SK-N-DZ (cell line): ENCODE measurements at places on chromosomes 6 and 20.
A peak's percentile ranks its signal among the peaks of the same experiment; 100 is the strongest.

DNA sequence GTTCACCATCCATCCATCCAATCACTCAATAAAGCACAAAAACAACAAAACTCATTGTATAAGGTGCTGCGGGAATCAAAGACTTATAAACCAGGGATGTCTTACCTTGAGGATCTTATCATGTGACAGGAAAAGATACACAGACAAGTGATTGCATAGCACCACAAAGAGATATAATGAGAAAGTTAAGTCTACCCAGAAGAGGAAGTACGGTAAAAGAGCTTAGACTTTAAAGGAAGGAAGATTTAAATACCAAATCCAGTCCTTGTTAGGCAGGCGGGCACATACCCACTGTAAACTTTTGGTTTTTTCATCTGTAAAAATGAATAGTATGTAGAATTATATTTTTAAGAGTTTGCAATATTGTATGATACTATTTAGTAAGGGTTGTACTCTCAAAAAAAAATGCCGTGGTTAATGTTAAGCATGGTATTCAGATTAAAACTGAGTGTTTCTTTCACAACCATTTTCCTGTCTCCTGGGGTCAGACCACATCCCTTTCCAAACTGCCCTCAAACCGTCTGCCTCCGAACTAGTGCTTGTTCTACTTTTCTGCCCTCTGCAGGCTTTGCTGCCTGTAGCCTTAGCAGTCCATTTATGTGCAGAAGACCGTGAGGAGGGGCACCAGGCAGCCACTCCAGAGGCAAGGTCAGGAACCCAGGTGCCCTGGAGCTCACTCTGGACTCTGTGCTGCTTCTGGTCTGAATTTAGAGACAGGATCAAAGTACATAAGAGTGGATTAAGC, 179.5 kb upstream of the SYNDIG1 start:
- DNase-seq = no peak

DNA sequence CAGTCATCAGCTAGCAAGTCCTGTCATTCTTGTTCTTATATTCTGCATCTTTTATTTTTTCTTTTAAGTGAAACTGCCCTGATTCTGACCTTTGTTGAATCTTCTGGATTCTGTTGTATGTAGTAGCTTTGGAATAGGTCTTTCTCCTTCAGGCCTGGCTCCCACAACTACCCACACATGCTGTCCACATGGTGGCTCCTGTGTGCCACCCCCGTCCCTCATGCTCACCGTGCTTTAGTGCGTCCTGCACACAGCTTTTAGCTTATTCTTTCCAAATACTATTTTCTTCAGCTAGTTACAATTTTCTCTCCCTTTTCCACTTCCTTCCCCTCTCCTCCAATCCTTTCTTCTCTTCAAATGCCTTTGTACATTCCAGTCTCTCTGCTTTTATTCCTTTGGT, 61.8 kb downstream of the CTNNBL1 start:
- peak; percentile 27 for DNase-seq

- no peak for DNase-seq
These were observed 6.6 kb downstream of the ARHGAP40 start for GRCh38 chr20:38608188-38608587.

- DNase-seq = no peak
These were observed 34.0 kb downstream of the VEGFA start for GRCh38 chr6:43803783-43804549.

GRCh38 chr20:32479012-32479411, 106.1 kb downstream of the NOL4L start:
- DNase-seq = no peak

GRCh38 chr6:26533532-26533931, 4.6 kb upstream of the HMGN4 start:
- DNase-seq = no peak

DNA sequence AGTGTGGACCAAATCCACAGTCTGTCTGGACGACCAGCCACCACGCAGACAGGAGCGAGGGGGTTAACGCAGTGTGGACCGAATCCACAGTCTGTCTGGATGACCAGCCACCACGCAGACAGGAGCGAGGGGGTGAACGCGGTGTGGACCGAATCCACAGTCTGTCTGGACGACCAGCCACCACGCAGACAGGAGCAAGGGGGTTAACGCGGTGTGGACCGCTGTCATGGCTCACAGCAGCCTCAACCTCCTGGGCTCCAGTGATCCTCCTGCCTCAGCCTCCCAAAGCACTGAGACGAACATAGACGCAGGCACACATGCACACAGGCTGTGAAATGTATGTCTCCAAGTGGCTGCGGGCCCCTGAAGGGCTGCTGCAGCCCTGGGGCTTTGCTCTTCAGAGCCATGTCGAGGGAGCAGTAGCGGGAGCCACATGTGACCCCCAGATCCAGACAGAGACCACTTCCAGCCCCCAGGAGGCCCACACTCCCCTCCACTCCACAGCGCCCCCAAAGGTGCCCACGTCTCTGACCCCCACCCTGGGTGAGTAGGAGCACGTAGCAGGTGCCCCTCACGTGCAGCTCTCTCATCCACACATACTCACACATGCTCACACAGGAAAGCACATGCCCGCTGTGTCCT, 98.1 kb downstream of the YTHDF1 start:
- DNase-seq = no peak

- DNase-seq = no peak
These were observed 28.1 kb upstream of the PAQR8 start for GRCh38 chr6:52333840-52334200.

GRCh38 chr6:135581211-135581610, 83.7 kb upstream of the AHI1 start:
- no peak for DNase-seq

- no peak for DNase-seq
These were observed 70.2 kb upstream of the ENPP5 start for GRCh38 chr6:46240866-46241565.

DNA sequence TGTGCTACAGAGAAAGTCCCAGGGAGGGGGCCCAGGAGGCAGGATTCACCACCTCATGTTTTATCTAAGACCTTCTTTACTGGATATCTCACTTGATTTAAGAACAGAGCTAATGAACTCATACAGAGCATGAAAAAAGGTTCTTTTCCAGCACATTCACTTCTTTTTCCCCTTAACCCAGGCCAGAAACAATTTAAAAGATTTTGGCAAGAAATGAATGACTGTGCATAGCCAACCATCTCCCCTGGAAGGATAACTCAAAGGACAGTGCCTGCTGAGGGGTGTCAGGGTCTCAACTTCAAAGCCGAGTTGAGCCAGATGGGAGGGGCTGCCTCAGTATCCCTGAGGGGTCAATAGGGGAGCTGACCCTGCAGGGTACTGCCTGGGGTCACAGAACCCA, 253.4 kb downstream of the SOD2 start:
- DNase-seq = no peak

GRCh38 chr20:53707371-53708055, 113.9 kb upstream of the ZNF217 start:
- DNase-seq = no peak

DNA sequence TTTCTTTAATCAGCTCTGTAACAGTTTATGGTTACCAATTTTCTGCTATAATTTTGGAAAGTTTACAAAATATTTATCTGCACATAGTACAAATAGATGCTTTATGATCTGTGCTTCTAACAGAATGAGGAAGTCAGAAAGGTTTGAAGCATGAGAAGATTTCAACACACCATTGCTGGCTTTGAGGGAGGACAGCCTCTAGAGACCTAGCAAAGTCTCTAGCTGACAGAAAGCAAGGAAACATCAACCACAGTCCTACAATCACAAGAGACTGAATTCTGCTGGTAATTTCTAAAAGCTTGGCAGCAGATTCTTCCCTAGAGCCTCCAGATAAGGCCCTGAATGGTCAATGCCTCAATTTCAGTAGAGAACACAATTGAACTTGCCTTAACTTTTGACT, 750.8 kb upstream of the SLC35B3 start:
- DNase-seq = no peak

DNA sequence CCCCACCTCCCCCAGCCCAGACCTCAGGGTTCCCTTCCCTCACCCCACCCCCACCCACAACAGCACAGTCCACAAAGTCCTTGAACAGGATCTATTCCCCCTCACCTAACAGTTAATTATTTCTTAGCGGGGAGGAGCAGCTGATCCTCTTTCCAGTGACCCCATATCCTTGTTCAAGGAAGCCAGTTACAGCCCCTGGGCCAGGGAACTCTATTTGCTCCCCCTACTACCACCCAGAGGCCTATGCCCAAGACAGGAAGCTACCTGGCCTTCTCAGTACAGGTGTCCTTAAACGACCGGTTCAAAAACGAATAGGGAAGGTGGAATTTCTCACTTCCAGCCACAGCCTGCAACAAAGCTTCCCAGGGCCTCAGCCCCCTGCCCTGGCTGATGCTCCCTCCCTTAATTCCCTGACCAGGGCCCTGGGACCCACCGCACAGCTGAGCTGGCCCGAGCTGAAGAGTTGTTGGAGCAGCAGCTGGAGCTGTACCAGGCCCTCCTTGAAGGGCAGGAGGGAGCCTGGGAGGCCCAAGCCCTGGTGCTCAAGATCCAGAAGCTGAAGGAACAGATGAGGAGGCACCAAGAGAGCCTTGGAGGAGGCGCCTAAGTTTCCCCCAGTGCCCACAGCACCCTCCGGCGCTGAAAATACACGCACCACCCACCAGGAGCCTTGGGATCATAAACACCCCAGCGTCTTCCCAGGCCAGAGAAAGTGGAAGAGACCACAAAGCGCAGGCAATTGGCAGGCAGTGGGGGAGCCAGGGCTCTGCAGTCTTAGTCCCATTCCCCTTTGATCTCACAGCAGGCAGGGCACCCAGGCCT, 778 bp downstream of the MCCD1 start:
- no peak for DNase-seq

DNA sequence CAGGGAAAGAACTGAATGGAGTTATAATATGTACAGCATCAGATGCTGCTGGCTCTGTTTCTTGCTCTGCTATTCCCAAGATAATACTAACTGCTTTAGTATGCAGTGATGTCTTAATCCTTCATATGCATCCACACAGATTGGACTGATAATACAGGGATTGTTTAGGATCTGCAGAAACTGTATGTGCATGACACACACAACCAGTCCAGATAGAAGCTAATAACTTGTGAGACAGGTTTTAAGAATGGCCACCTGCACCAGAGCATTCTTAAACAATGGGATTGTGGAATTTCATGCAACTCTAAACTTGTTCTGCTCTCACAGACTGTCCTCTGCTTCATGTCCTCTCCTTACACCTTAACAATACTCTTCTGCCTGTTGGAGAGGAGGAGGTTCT, 90.9 kb downstream of the SPTLC3 start:
- DNase-seq = no peak

DNA sequence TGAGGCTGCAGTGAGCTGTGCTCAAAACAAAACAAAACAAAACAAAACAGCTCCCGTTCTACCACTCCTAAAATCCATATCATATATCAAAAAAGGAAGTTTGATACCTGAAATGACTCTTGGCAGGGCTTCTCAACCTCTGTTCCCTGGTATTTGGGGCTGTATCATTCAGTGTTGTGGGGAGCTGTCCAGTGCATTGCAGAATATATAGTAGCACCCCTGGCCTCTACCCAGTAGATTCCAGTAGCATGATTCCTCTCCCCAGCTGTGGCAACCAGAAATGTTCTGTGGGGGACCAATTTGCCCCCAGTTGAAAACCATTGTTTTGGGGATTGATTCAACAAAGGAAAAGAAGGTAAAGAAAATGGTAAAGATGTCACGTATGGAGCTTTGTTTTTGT, 238.9 kb downstream of the PRL start:
- no peak for DNase-seq

DNA sequence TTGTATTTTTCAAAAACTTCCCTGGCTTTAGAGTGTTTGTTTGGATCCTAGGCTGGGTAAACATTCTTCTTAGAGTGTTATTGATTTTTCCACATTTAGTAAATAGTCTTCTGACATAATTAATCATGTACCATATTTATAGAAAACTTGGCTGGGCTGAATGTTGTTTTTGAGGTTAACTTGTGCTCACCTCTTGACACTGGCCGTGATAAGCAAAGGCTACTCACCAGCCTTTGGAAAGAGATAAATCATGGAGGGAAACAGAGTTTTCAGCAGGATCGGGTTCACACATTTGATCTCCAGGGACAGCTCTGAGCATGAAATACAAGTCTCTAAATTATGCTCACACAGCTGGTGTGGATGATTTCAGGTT, 6.2 kb upstream of the CD93 start:
- no peak for DNase-seq

DNA sequence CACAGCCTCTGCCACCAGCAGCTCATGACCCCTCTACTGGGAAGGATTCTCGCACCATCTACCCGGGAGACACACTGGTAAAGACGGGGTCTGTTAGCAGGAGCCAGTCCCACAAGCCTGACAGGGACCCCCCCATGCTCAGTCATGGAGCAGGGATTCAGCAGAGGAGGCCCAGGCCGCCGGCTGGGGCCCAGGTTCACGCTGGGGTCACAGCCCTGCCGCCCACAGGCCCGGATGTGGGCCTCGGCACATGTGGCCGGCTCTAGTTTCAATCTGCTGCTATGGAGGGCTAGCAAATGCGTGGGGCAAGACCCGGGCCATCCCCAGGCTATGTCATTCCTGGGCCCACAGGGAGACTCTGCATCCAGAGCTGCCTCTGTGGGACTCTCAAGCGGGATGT, 25.1 kb downstream of the PXDC1 start:
- DNase-seq = no peak

- no peak for DNase-seq
These were observed 10.6 kb upstream of the SASH1 start for GRCh38 chr6:148332088-148332487.

GRCh38 chr6:105867277-105867676, 218.9 kb upstream of the PRDM1 start:
- DNase-seq = no peak

DNA sequence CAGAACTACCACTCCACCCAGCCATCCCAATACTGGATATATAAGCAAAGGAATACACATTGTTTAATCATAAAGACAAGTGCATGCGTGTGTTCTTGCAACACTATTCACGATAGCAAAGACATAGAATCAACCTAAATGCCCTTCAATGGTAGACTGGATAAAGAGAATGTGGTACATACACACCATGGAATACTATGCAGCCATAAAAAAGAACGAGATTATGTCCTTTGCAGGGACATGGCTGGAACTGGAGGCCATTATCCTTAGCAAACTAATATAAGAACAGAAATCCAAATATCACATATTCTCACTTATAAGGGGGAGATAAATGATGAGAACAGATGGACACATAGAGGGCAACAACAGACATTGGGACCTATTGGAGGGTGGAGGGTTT, 156.6 kb downstream of the LRRC1 start:
- no peak for DNase-seq

- DNase-seq = peak; percentile 41
These were observed 1.0 kb downstream of the IGF2R start for GRCh38 chr6:159969921-159970320.

- DNase-seq = no peak
These were observed 174.9 kb downstream of the CD109 start for GRCh38 chr6:73870907-73871306.

- DNase-seq = no peak
These were observed 29.9 kb upstream of the BACH2 start for GRCh38 chr6:90326404-90327057.

GRCh38 chr6:150734235-150734634, 131.3 kb upstream of the MTHFD1L start:
- no peak for DNase-seq

- no peak for DNase-seq
These were observed 2.3 kb upstream of the CITED2 start for GRCh38 chr6:139376604-139377218.
